Body of pancreas (tissue), 4 donors: ENCODE measurements at places on chromosomes 5 and 9. TPM values are rescaled to one million over a fixed set of nuclear protein-coding genes. Genes with fewer than 3 reads are reported as not detected.

DNA sequence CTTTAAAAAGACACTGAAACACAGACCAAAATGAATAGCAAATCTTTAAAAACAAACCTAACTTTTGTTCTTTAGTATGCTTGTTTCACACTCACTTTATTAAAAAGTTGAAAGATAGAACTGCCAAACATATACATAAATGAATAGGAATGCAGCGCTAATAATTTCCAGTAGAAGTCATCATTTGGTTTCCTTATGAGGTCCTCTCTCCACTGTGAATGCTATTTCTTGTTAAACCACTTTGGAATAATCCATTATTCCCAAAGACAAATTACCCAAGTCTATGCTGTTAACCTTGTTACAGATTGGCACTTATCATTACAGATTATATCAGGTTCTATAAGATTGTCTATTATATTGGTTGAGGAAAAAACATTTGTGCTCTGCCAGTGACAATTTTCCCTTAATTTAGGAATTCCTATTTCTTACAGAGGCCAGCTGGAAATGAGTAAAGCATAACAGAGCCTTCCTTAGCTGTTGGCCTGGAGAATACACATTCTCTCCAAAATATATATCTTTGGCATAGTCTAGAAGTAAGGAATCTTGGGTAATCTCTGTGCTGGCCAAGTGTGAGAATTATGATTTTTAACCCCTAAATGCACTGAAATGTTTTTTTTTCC lies 29.3 kb upstream of the MINAR2 start:
- no peaks in the 10 kb centered on the region for H3K27me3 ChIP-seq
- no peak for DNase-seq
- no peak overlapping the region for H3K27ac ChIP-seq
- H3K4me3 ChIP-seq, result no peak overlapping the region

DNA sequence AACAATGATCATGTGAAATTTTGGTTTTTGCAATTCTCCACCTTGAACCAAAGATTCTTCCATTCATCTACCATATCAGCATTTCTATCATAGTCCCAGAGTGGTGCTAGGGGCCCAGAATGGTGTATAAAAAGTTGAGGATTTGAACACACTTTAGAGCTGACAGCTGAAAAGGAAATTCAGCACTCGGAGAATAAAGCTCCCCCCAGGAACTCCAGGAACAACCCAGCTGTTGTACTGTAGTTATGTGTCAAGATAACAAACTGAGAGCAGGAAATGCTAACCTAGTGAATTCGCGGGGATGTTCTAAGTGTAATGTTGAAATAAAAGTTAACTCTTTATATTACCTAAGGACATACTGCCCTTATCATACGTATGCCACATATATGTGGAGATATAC lies 216.7 kb downstream of the NFIB start:
- H3K4me1 ChIP-seq, result peaks cover 27% of the 10 kb centered on the region
- H3K36me3 ChIP-seq, result no peaks in the 10 kb centered on the region
- peak; percentile 53 for DNase-seq
- no peak overlapping the region for H3K4me3 ChIP-seq

DNA sequence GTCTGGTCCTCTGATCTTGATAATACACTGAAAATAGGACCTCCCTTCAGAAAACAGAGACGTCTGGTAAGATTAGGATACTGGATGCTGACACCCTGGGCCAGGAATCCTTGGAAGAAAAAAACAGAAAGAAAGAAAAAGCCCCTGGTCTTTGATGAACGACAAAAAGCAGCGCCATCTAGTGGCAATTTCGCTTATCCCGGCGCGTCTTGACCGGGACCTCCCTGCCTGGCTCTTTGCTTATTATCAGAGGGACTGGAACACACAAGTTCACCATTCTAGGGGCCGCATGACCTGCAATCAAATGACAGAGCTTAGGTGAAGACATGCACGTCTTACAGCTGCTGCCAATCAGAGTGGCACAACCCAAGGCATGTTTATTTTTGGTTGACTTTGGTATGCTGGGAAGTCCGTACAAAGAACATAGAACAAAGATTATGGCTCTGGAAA lies 114.9 kb upstream of the NFIB start:
- H3K27me3 ChIP-seq, result no peaks in the 10 kb centered on the region
- DNase-seq, result peak; percentile 72
- no peaks in the 10 kb centered on the region for H3K36me3 ChIP-seq
- no peak overlapping the region for H3K27ac ChIP-seq
- no peak overlapping the region for H3K4me3 ChIP-seq

DNA sequence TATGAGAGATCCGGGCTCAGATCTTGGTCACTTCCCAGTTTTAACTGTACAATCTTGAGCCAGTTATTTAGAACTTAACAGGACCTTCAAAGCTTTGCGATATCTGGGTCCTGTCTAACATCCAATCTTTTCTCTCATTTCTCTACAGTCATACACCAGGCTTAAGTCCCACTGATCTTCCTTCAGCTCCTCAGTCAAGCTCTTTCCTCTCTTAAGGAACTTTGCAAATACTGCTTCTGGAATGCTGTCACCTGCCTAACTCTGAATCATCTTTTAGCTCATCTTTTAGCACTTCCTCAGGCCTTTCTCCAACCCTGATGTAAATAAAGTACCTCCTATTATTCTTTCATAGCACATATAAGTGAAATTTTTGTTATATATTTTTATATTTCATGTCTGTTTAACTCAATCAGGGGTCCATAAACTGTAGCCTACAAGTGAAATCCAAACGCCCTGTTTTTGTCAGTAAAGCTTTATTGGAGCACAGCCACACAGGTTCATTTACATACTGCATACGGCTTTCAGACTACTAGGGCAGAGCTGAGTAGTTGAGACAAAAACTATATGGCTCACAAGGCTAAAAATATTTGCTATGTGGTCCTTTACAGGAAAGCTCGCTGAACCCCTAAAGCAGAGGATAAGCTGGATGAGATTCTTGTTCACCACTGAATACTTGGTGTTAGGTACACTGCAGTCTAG lies 63.5 kb downstream of the MEF2C start:
- H3K36me3 ChIP-seq, result no peaks in the 10 kb centered on the region
- DNase-seq, result no peak
- no peaks in the 10 kb centered on the region for H3K27me3 ChIP-seq
- peaks cover 4% of the 10 kb centered on the region for H3K4me1 ChIP-seq
- no peak overlapping the region for H3K27ac ChIP-seq

- H3K27me3 ChIP-seq, result no peaks in the 10 kb centered on the region
- no peak for DNase-seq
- H3K4me1 ChIP-seq, result peaks cover 6% of the 10 kb centered on the region
- H3K4me3 ChIP-seq, result no peak overlapping the region
These were observed 71.3 kb downstream of the HRH2 start for GRCh38 chr5:175728885-175729828.

DNA sequence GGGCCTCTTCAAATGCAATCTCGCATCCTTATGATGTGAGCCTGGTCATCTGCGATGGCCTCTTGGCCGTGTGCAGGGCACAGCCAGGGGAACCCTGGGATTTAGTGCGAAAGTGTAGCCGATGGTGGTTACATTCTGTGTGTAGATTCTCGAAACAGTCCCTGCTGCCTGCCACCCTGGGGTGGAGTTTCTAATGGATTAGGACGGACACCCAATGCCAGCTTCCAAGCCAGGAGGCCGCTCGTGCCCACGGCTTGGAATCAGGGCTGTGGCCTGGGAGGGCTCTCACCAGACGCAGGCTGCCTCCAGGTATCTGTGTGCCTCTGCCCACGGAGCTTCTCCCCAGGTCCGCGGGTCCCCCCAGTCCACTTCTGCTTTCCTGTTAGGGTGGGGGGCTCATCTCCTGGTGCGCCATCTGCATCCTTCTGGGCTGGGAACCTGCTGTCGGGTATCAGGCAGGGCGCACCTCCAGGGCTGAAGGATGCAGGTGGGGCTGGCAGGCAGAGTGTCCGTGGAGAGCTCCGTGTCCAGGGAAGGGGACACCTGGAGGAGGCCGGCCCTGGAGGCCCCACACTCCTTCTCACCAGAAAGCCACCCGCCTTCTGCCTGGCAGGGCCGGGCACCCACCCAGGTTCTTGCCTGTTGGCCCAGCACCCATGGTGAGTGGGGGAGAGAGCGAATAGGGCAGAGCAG lies 3.4 kb upstream of the SLC12A7 start:
- DNase-seq, result no peak
- H3K36me3 ChIP-seq, result no peaks in the 10 kb centered on the region
- no peak overlapping the region for H3K27ac ChIP-seq
- no peaks in the 10 kb centered on the region for H3K27me3 ChIP-seq
- peaks cover 56% of the 10 kb centered on the region for H3K4me1 ChIP-seq

DNA sequence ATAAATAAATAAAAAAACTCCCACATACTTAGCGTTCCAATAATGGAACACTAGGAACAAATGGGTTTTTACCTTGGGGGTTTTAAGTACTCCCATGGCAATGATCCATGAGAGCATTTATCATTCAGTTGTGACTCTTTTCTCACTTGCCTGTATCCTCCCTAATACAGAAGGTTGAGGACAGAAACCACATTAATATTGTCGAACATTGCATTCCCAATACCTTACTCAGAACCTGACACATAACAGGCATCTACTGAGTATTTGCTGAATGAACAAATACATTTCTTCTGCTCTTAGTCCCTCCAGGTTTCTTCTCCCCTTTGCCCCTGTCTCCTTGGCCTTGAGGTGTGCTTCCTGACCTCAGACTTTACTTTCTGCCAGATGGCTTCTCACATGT lies 175.9 kb downstream of the CEMIP2 start:
- no peak overlapping the region for H3K27ac ChIP-seq
- no peaks in the 10 kb centered on the region for H3K27me3 ChIP-seq
- no peak for DNase-seq
- no peak overlapping the region for H3K4me3 ChIP-seq
- H3K36me3 ChIP-seq, result no peaks in the 10 kb centered on the region
- no peaks in the 10 kb centered on the region for H3K4me1 ChIP-seq

DNA sequence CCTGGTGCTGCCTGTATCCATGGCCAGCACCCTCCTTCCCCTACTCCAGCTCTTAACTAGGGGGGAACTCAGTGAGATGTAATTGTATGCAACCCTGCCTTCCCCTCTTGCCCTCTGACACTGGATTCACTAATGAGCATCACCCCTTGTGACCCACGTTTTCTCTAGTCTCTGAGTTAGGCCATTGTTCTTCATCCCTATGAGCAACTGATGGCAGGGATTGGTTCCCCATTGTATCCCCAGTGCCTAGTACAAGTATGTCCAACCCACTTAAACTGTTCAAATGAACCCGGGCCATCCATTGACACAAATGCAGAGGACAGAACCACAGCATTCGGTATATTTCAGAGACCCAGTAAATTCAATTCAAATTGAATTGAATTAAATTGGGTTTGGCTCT lies 77.6 kb upstream of the ASTN2 start:
- no peak for DNase-seq
- H3K4me1 ChIP-seq, result peaks cover 31% of the 10 kb centered on the region
- no peaks in the 10 kb centered on the region for H3K36me3 ChIP-seq
- H3K27ac ChIP-seq, result no peak overlapping the region

DNA sequence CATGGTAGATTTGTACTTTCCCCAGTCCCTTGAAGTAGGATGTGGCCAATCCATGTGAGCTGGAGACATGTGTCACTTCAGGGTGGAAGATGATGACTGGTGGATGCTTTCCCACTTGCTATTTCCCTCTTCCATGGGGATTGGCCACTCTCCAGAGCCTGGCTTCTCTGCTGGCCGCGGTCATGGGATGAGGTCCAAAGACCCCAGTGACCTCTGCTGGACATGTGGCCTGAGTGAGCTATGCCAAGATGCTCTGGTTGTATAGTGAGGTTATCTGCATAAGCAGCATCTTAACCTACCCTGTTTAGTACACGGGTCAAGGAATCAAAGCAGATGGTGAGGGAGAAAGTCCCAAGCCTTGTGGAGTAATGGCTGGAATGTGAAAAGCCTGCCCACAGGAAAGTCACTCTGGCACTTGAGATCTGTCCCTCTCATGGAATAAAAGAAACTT lies 47.1 kb downstream of the SH3PXD2B start:
- H3K4me3 ChIP-seq, result no peak overlapping the region
- DNase-seq, result no peak
- H3K27me3 ChIP-seq, result no peaks in the 10 kb centered on the region
- H3K4me1 ChIP-seq, result peaks cover 9% of the 10 kb centered on the region

DNA sequence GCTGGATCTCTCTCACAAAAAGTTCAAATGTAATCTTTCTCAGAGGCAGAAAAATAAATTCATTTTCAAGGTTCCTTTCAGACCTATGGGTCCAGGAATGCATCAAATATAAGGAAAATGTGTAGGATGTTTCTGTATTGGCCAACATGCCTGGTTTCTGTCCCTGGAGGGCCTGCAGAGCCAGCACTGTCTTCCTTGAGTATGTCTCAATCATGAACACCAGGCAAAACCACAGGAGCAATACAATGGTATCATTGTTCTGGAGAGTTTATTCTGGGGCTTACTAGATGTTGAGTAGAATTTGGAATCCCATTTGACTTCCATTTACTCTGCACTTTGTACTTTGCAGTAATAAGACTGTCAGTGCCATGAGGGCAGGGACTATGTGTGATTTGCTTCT lies 23.5 kb downstream of the INSYN2B start:
- no peaks in the 10 kb centered on the region for H3K36me3 ChIP-seq
- no peak overlapping the region for H3K27ac ChIP-seq
- no peak for DNase-seq
- H3K4me1 ChIP-seq, result no peaks in the 10 kb centered on the region
- H3K27me3 ChIP-seq, result no peaks in the 10 kb centered on the region

- no peak for DNase-seq
- no peaks in the 10 kb centered on the region for H3K27me3 ChIP-seq
These were observed 8.8 kb upstream of the C5orf15 start for GRCh38 chr5:133977161-133977787.

- H3K4me1 ChIP-seq, result peaks cover 40% of the 10 kb centered on the region
- no peaks in the 10 kb centered on the region for H3K27me3 ChIP-seq
These were observed 196.4 kb downstream of the ARHGEF28 start for GRCh38 chr5:73822278-73822988.

- H3K4me1 ChIP-seq, result no peaks in the 10 kb centered on the region
- H3K27me3 ChIP-seq, result no peaks in the 10 kb centered on the region
- DNase-seq, result no peak
- no peaks in the 10 kb centered on the region for H3K36me3 ChIP-seq
- H3K4me3 ChIP-seq, result no peak overlapping the region
These were observed 547.3 kb downstream of the CDK5RAP2 start for GRCh38 chr9:120032639-120033038.

DNA sequence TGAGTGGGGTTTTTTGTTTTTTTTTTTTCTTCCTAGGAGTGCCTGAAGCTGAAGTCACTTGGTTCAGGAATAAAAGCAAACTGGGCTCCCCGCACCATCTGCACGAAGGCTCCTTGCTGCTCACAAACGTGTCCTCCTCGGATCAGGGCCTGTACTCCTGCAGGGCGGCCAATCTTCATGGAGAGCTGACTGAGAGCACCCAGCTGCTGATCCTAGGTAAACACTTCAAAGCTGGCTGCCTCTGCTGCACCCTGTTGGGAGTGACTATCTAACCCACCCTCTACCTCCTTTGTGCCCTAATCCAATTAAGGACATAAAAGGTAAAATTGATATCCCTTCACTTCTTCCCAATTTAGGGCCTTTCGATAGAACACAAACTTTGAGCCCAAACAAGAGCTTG lies 206.8 kb downstream of the SAXO1 start:
- no peaks in the 10 kb centered on the region for H3K27me3 ChIP-seq
- H3K4me1 ChIP-seq, result peaks cover 14% of the 10 kb centered on the region
- no peak overlapping the region for H3K4me3 ChIP-seq
- no peak for DNase-seq
- no peaks in the 10 kb centered on the region for H3K36me3 ChIP-seq

The TMEM215 gene
- total RNA-seq, result not detected

The ABCA1 gene
- 18.9 TPM for total RNA-seq

The ZNF618 gene
- 17.1 TPM for total RNA-seq

The EDIL3 gene
- 4.7 TPM for total RNA-seq

The GPR150 gene
- 3.3 TPM for total RNA-seq

The SEMA5A gene
- 40.2 TPM for total RNA-seq

The DMRT3 gene
- total RNA-seq, result not detected

The C7 gene
- total RNA-seq, result 392 TPM

The PCDHA8 gene
- total RNA-seq, result 2.1 TPM

The YTHDC2 gene
- 20.8 TPM for total RNA-seq
